ENCODE measurements at places on chromosomes 1 and 21. TPM values are rescaled to one million over a fixed set of nuclear protein-coding genes. Genes with fewer than 3 reads are reported as not detected.

DNA sequence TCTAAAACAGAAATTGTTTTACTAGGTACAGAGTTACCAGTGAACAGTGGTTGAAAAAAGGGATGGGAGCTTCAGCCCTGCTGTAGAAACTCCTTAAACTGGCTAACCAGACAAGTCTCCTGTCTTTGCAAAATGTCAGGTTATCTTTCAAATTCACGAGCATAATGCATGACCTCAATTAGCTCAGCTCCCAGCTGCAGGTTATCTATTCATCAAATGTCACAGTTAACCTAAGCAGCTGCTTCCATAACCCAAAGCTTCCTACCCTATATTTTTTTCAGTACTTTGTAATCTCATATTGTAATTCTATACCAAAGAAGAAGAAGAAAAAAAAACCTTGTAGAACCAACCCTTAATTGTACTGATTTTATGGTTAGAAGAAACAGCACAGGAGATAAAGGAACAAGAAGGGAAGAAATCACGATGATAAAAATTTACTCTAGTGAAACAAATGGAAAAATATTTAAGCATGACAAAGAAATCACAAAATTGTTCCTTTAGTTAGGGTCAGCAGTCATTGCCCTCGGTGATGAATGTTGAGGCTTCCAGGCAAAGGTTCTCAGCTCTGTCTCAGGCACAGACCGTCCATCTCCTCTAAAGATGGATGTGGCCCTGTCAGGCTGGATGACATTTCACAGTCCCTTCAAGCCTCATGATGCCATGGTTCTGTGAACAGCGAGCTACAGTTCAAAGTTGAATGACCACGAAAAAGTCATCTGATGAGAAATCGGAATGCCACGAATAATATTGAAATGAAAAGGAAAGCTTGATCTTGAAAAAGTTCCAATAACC lies 95.9 kb downstream of the PLD5 start:
- H3K27me3 ChIP-seq = no peaks in the 10 kb centered on the region
- DNase-seq = no peak
- no peaks in the 10 kb centered on the region for H3K4me1 ChIP-seq
- H3K4me3 ChIP-seq = no peak overlapping the region
- no peak overlapping the region for H3K27ac ChIP-seq

Gene IFI44
- 33.5 TPM for total RNA-seq

Gene TRIM67
- 0.03 TPM for total RNA-seq

DNA sequence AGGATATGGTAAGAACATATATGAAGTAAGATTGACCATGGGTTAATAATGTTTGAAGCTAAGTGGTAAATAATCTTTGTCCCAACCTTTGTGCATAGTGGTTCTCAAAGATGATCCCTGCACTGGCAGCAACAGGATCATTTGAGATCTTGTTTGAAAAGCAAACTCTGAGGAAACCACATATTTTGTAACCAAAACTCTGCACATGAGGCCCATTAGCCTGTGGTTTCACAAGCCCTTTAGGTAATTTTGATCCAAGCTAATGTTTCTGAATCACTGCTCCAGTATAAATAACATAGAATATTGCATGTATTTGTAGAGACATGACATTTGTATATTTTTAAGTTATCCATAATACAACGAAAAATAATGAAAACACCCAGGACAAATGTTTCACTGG lies 147.9 kb upstream of the RGS18 start:
- no peaks in the 10 kb centered on the region for H3K4me1 ChIP-seq
- no peak for DNase-seq
- H3K36me3 ChIP-seq = no peaks in the 10 kb centered on the region
- no peaks in the 10 kb centered on the region for H3K27me3 ChIP-seq
- H3K4me3 ChIP-seq = no peak overlapping the region

DNA sequence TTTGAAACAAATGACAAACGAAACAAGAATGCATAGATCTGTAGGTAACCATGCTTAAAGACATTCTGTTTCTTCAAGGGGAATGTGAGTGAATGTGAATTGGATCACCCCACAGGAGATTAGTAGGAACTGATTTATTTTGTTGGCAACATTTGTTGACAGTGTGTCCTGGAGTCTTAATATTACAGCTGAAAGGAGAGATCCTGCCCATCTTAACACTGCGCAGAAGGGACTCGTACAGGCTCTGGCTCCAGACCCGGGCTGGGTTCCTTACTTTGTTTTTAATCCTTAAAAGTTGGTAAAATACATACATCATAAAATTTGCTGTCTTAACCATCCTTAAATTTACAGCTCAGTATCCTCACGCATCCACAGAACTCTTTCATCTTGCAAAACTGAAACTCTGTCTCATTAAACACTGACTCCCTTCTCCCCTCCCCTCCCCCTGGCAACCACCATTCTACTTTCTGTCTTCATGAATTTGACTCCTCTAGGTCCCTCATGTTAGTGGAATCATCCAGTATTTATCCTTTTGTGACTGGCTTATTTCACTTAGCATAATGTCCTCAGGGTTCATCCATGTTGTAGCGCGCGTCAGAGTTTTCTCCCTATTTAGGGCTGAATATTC lies 74.1 kb downstream of the GALNT2 start:
- no peak for DNase-seq
- no peaks in the 10 kb centered on the region for H3K36me3 ChIP-seq
- no peak overlapping the region for H3K27ac ChIP-seq
- H3K4me3 ChIP-seq = no peak overlapping the region
- H3K27me3 ChIP-seq = no peaks in the 10 kb centered on the region

DNA sequence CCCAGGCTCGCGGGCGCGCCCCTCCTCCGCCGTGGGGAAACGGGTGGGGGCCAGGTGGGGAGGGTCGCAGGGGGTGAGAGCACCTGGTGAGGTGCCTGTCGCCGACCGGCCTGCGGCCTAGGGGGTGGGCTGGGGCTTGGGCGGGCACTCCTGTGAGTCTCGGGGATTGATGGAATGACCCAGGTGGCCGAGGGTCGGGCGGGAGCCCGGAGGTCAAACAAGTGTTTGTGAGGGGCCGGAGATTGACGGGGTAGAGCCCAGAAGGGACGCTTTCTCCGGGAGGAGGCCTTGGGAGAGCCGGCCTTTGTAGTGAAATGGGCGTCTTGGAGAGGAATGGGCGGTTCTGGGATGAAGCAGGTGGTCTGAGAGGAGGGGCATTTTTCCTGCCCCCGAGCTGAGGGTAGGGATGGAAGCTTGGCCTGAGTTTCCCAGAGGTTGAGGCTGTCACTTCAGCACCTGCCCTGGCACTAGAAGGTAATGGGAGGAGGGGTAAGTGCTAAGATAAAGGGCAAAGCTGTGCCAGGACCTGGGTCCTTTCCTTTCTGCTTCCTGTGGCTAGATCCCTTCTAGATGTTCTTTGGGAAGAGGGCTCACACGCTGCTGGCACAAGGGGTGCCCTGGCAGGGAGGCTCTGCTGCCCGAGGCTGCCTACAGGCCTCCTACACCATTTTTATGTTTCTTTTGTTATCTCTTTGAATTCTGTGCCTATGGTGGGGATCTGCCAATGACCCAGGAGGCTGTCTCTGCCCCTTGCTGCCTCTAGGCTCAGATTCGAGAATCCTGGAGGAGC lies 56.1 kb downstream of the NDUFS5 start:
- H3K4me3 ChIP-seq = peak overlapping the region; percentile 62
- DNase-seq = no peak
- no peak overlapping the region for H3K27ac ChIP-seq
- peaks cover 25% of the 10 kb centered on the region for H3K27me3 ChIP-seq

- no peak for DNase-seq
- H3K27ac ChIP-seq = no peak overlapping the region
- H3K36me3 ChIP-seq = peaks cover 16% of the 10 kb centered on the region
- no peak overlapping the region for H3K4me3 ChIP-seq
- no peaks in the 10 kb centered on the region for H3K27me3 ChIP-seq
- no peaks in the 10 kb centered on the region for H3K4me1 ChIP-seq
Observed at GRCh38 chr1:77945345-77945744, 33.5 kb downstream of the FUBP1 start.

DNA sequence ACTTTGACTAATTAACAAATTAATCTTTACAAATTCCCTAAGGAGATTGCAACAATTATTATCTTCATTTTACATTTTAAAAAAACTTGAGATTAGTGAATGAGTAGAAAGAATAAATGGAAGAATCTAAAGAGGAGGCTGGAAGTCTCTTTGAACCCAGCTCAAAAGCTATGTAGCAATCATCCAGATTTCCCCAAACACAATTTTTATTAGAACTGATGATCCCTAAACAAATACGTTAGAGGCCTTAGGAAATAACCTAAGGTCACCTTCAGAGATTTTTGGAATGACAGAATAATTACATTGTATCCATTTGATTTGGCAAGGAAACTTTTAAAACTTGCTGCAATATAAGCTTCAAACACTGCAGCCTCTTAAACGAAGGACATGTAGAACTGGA lies 242.4 kb upstream of the LYPLAL1 start:
- H3K27ac ChIP-seq = no peak overlapping the region
- no peak for DNase-seq
- H3K4me1 ChIP-seq = no peaks in the 10 kb centered on the region
- H3K27me3 ChIP-seq = no peaks in the 10 kb centered on the region
- H3K4me3 ChIP-seq = no peak overlapping the region

GRCh38 chr1:151720974-151721787 lies at the start of gene RIIAD1:
RIIAD1 (plus strand) TSS chr1:151721522; CDS start chr1:151721537, 15 bp downstream.
- no peaks in the 10 kb centered on the region for H3K27me3 ChIP-seq
- H3K4me1 ChIP-seq = peaks cover 30% of the 10 kb centered on the region
- peak within 1 kb of the TSS; percentile 55 for H3K4me3 ChIP-seq
- H3K27ac ChIP-seq = peak within 1 kb of the TSS; percentile 70

GRCh38 chr21:46295996-46296752 lies 10.0 kb downstream of the YBEY start:
- peaks cover 10% of the 10 kb centered on the region for H3K36me3 ChIP-seq
- H3K27ac ChIP-seq = no peak overlapping the region
- no peak overlapping the region for H3K4me3 ChIP-seq
- peak; percentile 52 for DNase-seq
- H3K4me1 ChIP-seq = peaks cover 10% of the 10 kb centered on the region
- peaks cover 3% of the 10 kb centered on the region for H3K27me3 ChIP-seq

DNA sequence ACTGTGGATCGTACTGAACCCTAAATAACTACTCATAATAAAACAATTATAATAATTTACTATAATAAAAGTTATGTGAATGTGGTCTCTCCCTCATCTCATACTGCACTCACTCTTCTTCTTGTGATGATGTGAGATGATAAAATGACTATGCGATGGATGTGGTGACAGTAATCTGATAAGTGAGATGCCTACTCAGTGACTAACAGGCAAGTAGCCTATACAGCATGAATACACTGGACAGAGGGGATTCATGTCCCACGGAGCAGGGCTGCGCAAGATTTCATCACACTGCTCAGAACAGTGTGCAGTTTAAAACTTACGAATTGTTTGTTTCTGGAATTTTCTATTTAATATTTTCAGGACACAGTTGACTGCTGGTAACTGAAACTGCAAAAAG lies 304.0 kb downstream of the DUSP10 start:
- H3K4me3 ChIP-seq = no peak overlapping the region
- H3K36me3 ChIP-seq = no peaks in the 10 kb centered on the region
- H3K27me3 ChIP-seq = no peaks in the 10 kb centered on the region
- H3K27ac ChIP-seq = no peak overlapping the region
- peaks cover 13% of the 10 kb centered on the region for H3K4me1 ChIP-seq
- no peak for DNase-seq

DNA sequence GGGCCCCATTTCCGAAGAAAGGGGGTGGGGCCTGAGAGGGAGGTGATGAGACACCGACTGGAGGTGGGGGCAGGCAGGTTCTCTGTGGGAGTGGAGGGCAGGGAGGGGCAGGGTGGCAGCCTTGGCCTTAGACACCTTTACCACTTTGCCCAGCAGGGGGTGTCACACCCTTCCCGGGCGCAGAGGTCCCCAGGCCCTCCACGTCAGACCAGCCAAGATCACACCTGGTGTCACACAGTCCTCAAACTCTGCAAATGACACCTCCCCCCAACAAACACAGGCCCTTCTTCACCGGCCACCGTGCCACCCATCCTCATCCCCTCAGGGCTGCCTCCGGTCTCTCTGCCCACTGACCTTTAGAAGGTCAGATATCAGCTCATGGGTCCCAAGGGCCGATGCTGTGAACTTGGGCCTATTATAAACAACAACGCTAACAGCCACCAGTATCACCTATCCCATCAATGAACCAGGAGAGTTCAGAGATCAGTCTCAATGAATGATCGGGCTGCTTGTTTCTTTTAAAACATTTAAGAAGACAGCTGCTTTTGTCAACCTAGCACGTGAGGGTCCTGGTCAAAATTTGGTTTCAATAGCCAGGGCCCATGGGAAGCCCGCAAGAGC lies 103.9 kb downstream of the CASZ1 start:
- H3K27me3 ChIP-seq = no peaks in the 10 kb centered on the region
- no peak for DNase-seq
- H3K36me3 ChIP-seq = peaks cover 3% of the 10 kb centered on the region

DNA sequence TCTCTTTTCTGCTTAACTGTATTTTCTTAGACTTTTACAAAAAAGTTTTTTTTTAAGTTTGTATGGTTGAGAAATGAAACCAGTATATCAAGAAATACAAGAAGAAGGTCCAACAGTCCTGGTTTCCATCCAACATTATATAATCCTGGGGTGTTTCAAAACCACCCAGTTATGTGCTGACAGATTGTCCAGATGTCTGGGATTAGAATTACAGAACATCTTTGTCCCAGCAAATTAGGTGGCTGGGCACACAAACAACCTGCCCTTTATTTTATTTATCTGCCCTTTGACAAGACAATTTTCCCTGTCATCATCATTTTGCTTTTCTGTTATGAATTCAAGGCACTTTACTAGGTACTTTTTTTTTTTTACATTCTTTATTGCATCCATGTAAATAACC lies 622.1 kb downstream of the PLPP3 start:
- DNase-seq = no peak
- no peak overlapping the region for H3K4me3 ChIP-seq
- no peaks in the 10 kb centered on the region for H3K27me3 ChIP-seq
- no peaks in the 10 kb centered on the region for H3K36me3 ChIP-seq
- H3K4me1 ChIP-seq = no peaks in the 10 kb centered on the region
- H3K27ac ChIP-seq = no peak overlapping the region

DNA sequence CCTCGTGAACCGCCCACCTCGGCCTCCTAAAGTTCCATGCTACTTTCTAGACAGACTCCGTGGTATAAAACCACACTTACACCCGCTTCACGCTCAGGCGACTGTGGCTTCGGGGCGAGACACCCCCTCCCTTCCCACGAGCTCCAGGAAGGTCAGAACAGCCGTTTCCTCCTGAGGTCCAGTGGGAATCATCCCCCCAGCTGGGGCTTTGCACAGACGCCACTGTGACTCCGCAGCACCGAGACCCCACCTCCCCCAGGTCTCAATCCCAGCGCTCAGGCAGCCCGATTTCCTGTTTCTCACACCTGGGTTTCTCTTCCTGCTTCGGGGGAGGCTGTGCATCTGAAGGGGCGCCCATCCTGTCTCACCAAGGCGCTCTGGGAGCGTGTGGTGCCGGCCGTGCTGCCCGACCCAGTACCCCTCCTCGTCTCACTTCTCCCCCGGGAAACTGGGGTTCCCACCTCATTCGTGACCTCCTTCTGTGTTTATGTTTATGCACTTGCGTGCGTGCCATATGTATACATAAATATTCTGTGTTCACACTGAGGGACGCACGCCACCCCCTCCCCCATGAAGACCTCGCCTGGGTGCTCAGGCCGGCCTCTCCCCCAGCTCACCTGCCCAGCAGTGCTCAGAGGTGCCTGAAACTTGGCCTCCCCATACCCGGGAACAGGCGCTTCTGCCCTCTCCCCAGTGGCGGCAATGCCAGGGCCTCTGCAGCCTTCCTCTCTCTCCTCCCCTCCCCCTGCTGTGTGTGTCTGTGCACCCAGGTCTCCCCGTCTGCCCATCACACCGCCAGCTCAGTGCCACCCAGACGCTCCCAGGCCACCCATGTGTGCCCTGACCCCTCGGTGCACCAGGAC lies 14.6 kb downstream of the SLC35E2B start:
- DNase-seq = peak; percentile 57
- peaks cover 7% of the 10 kb centered on the region for H3K4me1 ChIP-seq
- no peaks in the 10 kb centered on the region for H3K27me3 ChIP-seq
- peak overlapping the region; percentile 30 for H3K27ac ChIP-seq

All from upper lobe of left lung (tissue), 6 donors.